H1 (cell line): ENCODE measurements at places on chromosomes 2 and 18.

DNA sequence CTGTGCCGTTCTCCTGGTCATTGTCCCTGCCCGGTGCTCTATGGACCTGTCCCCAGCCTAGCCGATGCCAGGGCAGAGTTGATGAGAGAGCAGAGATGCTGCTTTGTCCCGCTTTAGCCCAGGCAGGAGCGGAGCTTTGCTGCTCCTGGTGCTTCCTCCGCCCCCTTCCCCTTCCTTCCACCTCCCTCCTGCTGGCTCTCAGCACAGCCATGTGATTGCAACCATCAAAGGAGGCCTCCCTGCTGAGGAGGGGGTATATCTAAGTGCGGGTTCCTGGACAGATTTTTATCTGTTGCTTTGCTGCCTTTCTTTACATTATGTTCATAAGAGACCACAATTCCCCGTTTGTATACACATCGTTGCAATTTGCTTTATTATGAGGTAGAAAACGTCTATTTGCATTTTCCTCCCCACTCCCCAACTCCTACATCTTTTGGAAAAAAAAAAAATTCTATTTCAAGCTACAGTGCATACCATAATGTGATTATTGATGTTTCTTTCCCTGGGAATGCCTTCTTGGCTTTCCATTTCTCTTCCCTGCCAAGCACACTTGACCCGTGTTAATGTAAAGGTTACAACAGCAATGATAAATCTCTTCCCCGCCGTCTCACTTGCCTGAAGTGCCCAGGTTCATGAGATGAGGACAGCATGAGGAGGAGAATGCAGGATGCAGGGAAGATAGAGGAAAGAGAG is 25.4 kb downstream of the ALPK2 start:
- no peak for DNase-seq

DNA sequence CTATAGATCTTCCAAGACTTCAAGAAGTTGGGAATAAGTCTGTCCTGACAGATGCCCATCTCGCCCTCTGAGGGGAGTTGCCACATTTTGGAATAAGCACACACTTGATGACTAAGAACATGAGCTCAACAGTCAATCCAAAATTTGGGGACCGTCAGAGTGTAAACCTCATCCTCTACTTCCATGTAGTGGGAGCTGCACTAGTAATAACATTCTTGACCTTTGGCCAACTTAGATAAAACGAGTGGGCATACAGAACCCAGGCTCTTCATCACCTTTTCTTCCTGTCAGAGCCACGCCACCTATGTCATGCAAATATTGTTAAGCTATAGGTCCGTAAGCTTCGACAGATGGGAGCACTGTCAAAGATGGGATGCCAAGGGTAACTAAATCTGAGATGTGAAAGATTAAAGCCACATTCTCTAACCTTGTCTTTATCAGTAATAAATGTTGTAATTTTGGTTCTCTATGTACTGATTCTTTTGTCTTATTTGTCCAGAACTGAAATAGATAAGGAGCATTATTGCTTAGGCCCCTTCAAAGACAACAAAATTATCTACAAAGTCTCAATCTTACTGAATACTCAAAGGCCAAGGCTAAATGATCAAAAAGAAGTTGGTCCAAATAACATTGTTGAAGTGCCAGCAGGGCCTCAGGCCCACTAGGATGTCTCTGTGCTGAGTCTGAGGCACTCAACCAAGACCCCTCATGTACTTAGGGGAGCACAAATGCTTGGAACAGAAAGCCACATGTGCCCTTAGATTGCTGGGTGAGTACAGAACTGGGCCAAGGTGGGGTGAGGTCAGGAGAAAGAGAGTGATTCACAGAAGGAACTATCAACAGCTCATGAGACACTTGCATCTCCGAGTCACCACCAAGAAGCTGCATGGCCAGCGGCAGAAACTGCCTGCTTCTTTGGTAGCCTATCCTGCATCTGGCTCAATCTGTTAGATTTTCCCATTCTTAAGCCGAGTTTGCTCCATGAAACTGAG is 15.0 kb downstream of the CDH2 start:
- no peak for DNase-seq

DNA sequence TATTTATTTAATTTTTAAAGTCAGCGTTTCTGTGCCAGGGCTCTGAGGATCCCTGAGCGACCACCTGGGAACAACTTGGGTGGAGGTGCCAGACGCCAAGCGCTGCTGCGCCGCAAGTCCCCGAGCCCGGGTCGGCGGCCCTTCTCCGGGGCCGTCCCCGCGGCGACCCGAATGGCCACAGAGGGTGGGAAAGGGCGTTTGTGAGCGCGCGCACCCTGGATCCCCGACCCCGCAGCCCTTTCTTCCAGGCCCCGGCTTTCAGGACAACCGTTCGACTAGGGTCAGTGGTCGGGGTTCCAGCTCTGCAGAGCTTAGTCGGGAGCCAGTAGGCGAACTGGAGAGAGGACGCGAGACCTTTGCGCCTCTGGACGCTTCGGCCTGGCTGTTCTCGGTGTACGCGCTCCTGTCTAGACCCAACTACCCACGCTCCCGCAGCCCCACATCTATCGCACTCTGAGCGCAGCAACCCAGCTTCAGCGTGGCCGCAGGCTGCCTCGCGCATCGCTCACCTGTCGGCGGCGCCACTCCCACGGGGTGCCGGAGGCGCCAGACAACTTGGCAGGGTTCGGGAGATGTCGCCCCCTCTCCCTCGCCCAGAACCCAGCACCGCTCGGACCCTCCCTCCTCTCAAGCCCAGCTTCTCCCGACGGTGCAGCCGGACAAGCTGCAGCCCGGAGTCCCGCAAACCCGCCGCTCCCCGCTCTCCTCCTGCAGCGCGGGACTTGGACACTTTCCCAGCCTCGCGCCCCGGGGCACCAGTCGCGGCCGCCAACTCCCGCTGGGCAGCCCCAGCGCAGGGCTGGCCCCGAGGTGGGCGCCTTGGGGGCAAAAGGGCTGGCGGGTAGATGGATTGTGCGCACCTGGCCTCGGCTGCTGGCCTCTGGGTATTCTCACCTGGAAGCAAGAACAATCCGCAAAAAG is 758 bp downstream of the LYPD1 start:
- no peak for DNase-seq

DNA sequence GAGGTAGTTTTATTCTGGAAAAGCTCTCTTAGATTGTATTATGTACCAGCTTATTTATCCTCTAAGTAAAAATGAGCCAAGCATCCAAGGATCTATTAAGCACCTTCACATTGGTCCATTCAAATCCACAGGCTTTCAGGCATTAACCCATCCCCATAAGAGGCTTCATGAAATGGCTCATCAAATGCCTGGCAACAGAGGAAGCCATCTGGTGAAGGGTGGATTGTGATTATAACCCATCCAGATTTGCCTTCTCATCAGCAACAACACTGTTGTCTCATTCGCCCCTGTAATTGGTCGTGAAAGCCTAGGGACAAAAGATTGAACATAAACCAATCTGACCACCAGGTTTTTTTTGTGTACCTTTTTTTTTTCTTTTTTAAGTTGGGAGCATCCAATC is 134.3 kb upstream of the TACR1 start:
- DNase-seq: no peak
